Mammary epithelial cell (primary cell): ENCODE measurements at places on chromosomes 1 and 21.

DNA sequence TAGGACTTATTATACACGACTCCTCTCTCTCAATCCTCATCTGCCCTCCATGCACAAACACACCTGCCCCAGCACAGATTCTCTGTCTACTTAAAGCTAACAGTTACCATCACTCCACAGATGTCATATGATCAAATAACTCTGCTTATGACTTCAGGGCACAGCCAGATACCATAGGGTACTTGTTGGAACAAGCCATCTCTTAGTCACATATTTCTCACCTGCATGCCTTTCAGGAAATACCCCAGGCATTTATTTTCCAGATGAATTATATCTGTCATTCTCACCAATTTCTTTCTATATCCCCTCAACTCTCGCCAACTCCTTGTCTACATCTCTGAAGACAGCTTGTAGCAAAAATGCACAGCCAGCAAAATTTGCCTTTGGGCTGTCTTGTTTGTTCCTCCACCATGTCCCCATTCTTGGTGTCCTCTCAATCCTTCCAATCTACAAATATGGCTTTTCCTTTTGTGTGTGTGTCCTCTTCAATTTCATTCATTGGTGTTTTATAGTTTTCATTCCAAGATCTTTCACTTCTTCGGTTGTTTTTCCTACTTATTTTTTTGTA lies 353.9 kb upstream of the CAMK1G start:
- peak; percentile 91 for DNase-seq

DNA sequence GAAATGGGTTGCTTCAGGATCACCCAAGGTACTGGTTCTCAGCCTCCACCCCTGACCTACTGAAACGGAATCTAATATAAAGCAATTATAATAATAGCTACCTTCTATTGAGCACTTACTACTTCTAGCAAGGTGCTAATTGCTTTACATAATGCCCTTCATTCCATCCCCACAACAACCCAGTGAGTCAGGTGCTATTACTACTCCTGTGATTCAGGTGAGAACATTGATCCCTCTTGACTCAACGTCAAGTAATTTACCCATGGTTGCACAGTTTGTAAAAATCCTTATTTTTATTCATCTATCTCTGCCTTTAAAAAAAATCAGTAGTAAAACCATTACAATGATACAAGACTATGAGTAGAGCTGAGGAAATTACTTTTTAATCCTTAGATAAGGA lies 85.2 kb downstream of the UCHL5 start:
- peak; percentile 40 for DNase-seq

- DNase-seq = no peak
These were observed 33.1 kb downstream of the FOXO6 start for GRCh38 chr1:41394369-41394744.

GRCh38 chr1:7172804-7173203 lies 387.6 kb downstream of the CAMTA1 start:
- no peak for DNase-seq
